ENCODE measurements at places on chromosomes 4 and X. TPM values are rescaled to one million over a fixed set of nuclear protein-coding genes. Genes with fewer than 3 reads are reported as not detected.

- H3K27me3 ChIP-seq, result peaks cover 6% of the 10 kb centered on the region
- no peaks in the 10 kb centered on the region for H3K4me1 ChIP-seq
- H3K36me3 ChIP-seq, result no peaks in the 10 kb centered on the region
- DNase-seq, result no peak
These were observed 108.0 kb downstream of the ITM2A start for GRCh38 chrX:79259073-79259689.

The HTN3 gene
- total RNA-seq, result not detected

GRCh38 chrX:69029771-69030170 is 135.5 kb downstream of the PJA1 start:
- H3K4me3 ChIP-seq, result no peak overlapping the region
- DNase-seq, result no peak
- no peaks in the 10 kb centered on the region for H3K4me1 ChIP-seq
- H3K36me3 ChIP-seq, result no peaks in the 10 kb centered on the region
- H3K27me3 ChIP-seq, result peaks cover 51% of the 10 kb centered on the region

GRCh38 chr4:168151327-168151726 is 59.0 kb downstream of the ANXA10 start:
- H3K4me3 ChIP-seq, result no peak overlapping the region
- H3K36me3 ChIP-seq, result no peaks in the 10 kb centered on the region
- H3K27me3 ChIP-seq, result no peaks in the 10 kb centered on the region
- no peak overlapping the region for H3K27ac ChIP-seq
- DNase-seq, result no peak

DNA sequence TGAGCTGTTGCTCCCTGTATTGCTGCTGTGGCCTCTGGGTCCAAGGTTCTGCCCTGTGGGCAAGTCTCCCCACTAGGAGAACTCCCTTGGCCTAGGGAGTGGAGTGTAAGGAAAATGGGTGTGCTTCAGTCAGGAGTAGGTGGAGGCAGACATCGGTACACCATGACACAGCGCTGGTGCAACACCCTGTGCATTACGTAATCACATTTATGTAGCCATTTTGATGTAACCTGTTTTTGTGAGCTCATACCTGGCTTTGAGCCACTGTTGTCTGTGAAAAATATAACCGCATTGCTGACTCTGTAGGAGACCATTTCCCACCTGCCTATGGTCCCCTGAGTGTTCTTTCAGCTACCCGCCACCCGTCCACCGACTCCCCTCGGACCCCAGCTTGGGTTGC is 700.5 kb upstream of the AGA start:
- H3K27me3 ChIP-seq, result no peaks in the 10 kb centered on the region
- H3K4me1 ChIP-seq, result no peaks in the 10 kb centered on the region
- no peak for DNase-seq
- no peaks in the 10 kb centered on the region for H3K36me3 ChIP-seq

The ZNF630 gene
- 8.0 TPM for total RNA-seq

- no peak for DNase-seq
- H3K27me3 ChIP-seq, result no peaks in the 10 kb centered on the region
- H3K4me1 ChIP-seq, result no peaks in the 10 kb centered on the region
These were observed 139.4 kb upstream of the EMCN start for GRCh38 chr4:100657187-100657586.

GRCh38 chr4:189767941-189768340 is 172.7 kb upstream of the FRG1 start:
- DNase-seq, result no peak
- H3K4me3 ChIP-seq, result no peak overlapping the region
- no peaks in the 10 kb centered on the region for H3K36me3 ChIP-seq
- H3K4me1 ChIP-seq, result no peaks in the 10 kb centered on the region
- H3K27me3 ChIP-seq, result no peaks in the 10 kb centered on the region

DNA sequence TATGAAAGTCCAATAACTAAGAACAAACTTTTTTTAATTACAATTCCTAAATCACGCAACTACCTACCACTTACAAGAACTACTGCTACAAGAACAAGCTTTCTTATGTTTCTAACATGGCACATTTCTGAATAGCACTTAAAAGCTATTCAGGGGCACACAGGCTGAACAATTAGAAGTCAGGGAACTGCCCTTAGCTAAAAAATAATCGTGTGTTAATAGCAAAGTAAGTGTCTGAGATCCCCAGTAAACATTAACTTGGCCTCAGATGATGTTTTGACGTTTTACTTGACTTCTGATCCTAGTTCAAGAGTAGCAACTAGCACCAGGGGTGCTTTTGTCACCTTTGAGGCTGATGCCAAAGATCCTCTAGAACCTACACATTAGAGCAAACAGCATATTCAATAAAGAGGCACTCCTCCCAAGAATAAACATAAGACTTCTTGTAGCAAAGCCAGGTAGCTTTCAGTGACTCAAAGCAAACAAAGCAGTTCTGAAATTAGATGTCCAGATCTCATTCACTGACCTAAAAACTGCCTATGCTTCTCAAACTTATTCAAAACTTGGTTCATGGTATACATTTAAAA is 16.2 kb downstream of the SPOCK3 start:
- H3K36me3 ChIP-seq, result no peaks in the 10 kb centered on the region
- no peak for DNase-seq
- H3K4me3 ChIP-seq, result no peak overlapping the region
- no peak overlapping the region for H3K27ac ChIP-seq
- H3K27me3 ChIP-seq, result no peaks in the 10 kb centered on the region
- H3K4me1 ChIP-seq, result no peaks in the 10 kb centered on the region

The PPID gene
- total RNA-seq, result 17.6 TPM

The FAM120C gene
- 13.1 TPM for total RNA-seq

The ARHGAP6 gene
- total RNA-seq, result 10.1 TPM

- H3K36me3 ChIP-seq, result no peaks in the 10 kb centered on the region
- no peaks in the 10 kb centered on the region for H3K4me1 ChIP-seq
- no peaks in the 10 kb centered on the region for H3K27me3 ChIP-seq
- DNase-seq, result no peak
- no peak overlapping the region for H3K4me3 ChIP-seq
- no peak overlapping the region for H3K27ac ChIP-seq
These were observed 101.5 kb downstream of the SORBS2 start for GRCh38 chr4:185710487-185710995.

The RAB40A gene
- total RNA-seq, result 2.5 TPM

The RBM46 gene
- total RNA-seq, result not detected

The AREG gene
- total RNA-seq, result 46.2 TPM

The SMARCA1 gene
- 34.4 TPM for total RNA-seq

- no peak for DNase-seq
- no peak overlapping the region for H3K27ac ChIP-seq
- no peak overlapping the region for H3K4me3 ChIP-seq
- no peaks in the 10 kb centered on the region for H3K36me3 ChIP-seq
- no peaks in the 10 kb centered on the region for H3K4me1 ChIP-seq
These were observed 104.7 kb upstream of the NKX1-1 start for GRCh38 chr4:1510931-1511330.

- H3K36me3 ChIP-seq, result no peaks in the 10 kb centered on the region
- DNase-seq, result no peak
- no peak overlapping the region for H3K4me3 ChIP-seq
- H3K4me1 ChIP-seq, result no peaks in the 10 kb centered on the region
These were observed 221.3 kb downstream of the ANK2 start for GRCh38 chr4:113270520-113271319.

GRCh38 chr4:55069248-55069647 is 56.1 kb downstream of the KDR start:
- H3K27me3 ChIP-seq, result no peaks in the 10 kb centered on the region
- H3K4me1 ChIP-seq, result no peaks in the 10 kb centered on the region
- no peak for DNase-seq

DNA sequence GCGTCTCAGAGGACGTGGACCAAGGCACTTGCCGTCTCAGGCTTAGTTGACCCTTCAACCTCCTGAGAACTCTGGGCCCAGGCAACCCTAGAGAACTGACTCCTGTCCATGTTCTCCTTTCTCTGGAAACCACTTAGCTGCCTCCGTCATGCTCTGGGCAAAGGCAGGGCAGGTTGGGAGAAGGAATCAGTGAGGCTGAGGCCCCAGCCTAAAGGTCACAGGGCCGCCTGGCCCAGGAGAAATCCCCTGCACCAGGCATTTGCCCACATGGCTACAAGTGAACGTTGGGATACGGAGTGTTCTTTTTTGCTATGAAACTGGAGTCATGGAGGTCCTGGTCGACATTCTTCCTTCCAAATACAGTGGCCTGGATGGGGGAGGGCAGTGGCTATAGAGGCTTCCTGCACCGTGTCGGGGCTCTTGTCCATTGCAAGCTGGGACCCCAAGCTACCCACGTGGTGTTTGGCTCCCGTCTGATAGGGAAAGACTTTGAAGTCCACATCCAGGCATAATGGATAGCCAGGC is 76.0 kb downstream of the CRMP1 start:
- H3K27ac ChIP-seq, result no peak overlapping the region
- H3K36me3 ChIP-seq, result no peaks in the 10 kb centered on the region
- DNase-seq, result no peak
- no peak overlapping the region for H3K4me3 ChIP-seq
- H3K27me3 ChIP-seq, result no peaks in the 10 kb centered on the region

DNA sequence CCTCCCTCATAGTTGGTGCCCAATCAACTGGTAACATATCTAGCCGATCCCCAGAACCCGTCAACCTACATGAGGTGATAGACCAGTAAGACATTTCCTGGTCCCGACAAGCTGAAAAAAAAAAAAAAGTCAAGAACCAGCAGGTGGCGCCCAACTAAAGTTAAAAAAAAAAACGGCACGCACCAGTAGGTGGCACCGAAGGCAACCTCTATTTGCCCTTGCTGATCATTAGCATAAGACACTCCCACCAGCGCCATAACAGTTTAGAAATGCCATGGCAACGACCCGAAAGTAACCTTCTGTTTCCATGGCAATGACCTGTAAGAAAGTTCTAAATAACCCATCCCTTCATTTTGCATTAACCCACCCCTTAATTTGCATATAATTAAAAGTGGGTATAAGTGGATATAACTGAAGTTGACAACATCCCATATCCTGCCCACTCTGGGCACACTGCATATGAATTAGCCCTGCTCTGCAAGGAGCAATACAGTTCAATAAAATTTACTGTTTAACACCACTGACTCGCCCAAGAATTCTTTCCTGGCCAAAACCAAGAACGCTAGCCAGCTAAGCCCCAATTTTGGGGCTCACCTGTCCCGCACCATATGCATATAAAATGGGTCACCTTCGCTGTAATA is 83.9 kb upstream of the SPANXB1 start:
- H3K4me3 ChIP-seq, result no peak overlapping the region
- no peaks in the 10 kb centered on the region for H3K4me1 ChIP-seq
- H3K27ac ChIP-seq, result no peak overlapping the region
- no peaks in the 10 kb centered on the region for H3K36me3 ChIP-seq
- DNase-seq, result no peak

DNA sequence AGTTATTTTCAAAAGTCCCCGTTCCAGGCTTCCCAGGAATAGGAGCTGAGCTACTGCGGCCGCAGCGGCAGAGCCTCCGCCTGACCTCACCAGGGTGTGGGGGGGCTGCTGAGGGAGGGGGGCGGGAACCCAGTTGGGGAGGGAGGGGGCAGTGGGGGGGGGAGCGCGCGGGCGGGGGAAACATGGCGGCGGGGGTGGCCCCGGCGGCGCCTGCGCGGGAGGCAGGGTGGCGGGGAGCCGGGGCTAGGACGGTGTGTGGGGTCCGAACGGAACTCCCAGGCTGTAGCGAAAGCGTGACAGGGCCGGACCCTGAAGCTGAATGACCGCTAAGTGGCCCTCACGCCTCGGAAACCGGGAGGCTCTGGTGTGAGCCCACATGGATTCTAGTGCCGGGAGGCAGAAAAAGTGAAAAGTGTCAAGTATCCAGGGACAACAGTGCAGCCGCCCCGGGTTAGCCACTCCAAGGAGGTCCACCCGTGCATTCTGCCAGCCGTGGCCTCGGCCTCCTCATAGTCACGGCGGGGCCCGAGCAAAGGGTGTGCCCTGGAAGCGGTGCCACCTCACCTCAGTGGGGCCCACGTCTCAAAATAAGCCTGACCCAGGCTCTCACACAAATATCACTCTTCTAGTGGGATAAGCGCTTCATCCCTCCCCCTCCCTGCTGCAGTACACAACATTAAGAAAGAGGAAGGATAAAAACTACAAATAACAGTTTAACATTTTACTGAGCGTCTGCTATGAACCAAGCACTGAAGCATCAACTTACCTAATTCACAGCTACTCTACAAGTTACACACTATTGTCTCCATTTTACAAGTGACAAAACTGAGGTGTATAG is at the start of gene KLHL13:
Gene KLHL13, minus strand, starts transcription at position 98 of the 838 bp plus-strand sequence. CDS start 88,337 bp downstream, outside the sequence.
- no peaks in the 10 kb centered on the region for H3K36me3 ChIP-seq
- no peaks in the 10 kb centered on the region for H3K27me3 ChIP-seq
- DNase-seq, result peak; percentile 30
- H3K4me3 ChIP-seq, result peak within 1 kb of the TSS; percentile 60

The SSX4 gene
- not detected for total RNA-seq

GRCh38 chrX:136166221-136166855 is 19.0 kb downstream of the FHL1 start:
- no peaks in the 10 kb centered on the region for H3K27me3 ChIP-seq
- H3K4me1 ChIP-seq, result no peaks in the 10 kb centered on the region
- no peak overlapping the region for H3K27ac ChIP-seq

DNA sequence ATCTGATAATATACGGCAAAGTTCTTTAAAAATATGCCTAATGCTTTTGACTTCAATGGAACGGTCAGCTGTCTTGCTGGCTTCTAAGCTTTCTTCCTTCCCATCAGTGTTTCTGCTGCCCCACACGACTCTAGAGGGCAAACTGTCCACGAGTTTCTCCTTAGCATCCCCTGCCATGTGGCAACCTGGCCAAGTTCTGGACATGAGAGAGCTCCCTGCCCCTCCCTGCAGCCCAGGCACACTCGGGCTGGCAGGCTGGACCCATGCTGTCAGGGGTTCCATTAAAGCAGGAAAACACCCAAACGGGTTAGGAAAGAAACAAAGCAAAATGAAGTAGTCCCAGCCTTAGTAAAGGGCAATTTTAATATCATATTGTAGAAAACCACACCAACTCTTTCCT is 38.8 kb downstream of the KDR start:
- no peaks in the 10 kb centered on the region for H3K36me3 ChIP-seq
- H3K27ac ChIP-seq, result no peak overlapping the region
- no peak for DNase-seq
- H3K4me1 ChIP-seq, result peaks cover 6% of the 10 kb centered on the region
- no peaks in the 10 kb centered on the region for H3K27me3 ChIP-seq
- no peak overlapping the region for H3K4me3 ChIP-seq

GRCh38 chr4:105327956-105328355 is 145.9 kb downstream of the PPA2 start:
- no peak overlapping the region for H3K27ac ChIP-seq
- no peak overlapping the region for H3K4me3 ChIP-seq
- H3K4me1 ChIP-seq, result no peaks in the 10 kb centered on the region
- no peak for DNase-seq
- no peaks in the 10 kb centered on the region for H3K36me3 ChIP-seq

The WDR1 gene
- total RNA-seq, result 142 TPM

GRCh38 chrX:155028129-155028528 is 1.5 kb downstream of the FUNDC2 start:
- H3K4me1 ChIP-seq, result no peaks in the 10 kb centered on the region
- H3K27me3 ChIP-seq, result no peaks in the 10 kb centered on the region
- H3K36me3 ChIP-seq, result no peaks in the 10 kb centered on the region
- H3K27ac ChIP-seq, result peak overlapping the region; percentile 95
- no peak for DNase-seq

DNA sequence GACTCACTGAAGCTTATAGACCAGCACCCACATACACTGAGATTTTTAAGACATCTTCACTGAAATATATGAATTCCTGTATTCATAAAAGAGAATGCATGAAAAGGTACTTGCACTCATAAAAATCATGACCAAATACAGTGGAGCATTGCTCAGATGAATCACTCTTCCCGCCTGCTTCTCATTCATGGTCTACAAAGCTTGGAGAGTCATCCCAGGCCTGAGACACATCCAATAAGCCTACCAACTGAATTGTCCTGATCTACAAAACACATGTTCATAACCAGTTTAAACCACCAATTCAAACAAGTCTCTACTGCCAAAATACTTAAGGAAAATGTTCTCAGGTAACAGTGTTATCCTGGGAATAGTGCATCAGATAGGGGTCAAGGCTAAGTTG is 38.1 kb downstream of the PROM1 start:
- no peak for DNase-seq
- H3K36me3 ChIP-seq, result no peaks in the 10 kb centered on the region
- no peak overlapping the region for H3K27ac ChIP-seq

Data from breast epithelium (tissue), 4 donors.